Stimulated activated naive CD8-positive, alpha-beta T cell treated with anti-CD3 and anti-CD28 coated beads, Interleukin-15, amount 100 ng/mL, for 72 hours (primary cell): ENCODE measurements at places on chromosomes 1 and 21.

DNA sequence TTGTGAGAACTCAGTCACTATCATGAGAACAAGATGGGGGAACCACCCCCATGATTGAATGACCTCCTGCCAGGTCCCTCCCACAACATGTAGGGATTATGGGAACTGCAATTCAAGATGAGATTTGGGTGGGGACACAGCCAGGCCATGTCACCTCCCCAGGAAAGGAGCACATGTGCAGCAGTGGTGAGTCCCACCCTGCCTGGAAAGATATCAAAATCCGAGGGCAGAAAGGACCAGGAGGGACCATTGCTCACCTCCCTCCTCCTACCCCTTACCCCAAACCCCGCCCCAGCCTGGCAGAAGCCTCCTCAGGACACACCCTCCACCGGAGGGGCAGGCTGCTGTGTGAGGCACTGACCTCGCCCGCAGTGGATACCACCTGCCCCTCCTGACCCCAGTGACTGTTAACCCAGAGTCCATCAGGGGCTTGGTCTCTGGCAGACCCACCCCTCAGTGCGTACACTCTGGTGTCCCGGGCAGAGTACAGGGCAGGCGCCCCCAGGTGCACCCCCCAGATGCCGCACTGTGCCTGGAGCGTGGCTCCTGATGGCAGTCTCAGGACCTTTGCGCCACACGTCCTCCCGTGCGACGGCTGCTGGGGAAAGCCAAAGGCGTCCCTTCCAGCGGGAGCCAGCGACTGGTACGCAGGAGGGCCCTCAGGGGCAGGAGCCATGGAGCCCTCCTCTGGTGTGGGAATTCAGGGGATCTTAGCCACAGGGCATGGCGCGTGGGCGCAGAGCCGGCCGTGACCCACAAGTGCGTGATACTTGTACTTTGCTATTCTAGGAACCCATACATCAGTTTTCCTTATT lies 20.9 kb downstream of the PDXK start:
- no peak for DNase-seq

GRCh38 chr1:224127925-224128819 lies 14.3 kb downstream of the FBXO28 start:
- no peak for DNase-seq

GRCh38 chr1:228366062-228366865 lies 40.4 kb downstream of the TRIM11 start:
- no peak for DNase-seq

GRCh38 chr1:160707236-160708064 lies 4.2 kb downstream of the CD48 start:
- peak; percentile 37 for DNase-seq

DNA sequence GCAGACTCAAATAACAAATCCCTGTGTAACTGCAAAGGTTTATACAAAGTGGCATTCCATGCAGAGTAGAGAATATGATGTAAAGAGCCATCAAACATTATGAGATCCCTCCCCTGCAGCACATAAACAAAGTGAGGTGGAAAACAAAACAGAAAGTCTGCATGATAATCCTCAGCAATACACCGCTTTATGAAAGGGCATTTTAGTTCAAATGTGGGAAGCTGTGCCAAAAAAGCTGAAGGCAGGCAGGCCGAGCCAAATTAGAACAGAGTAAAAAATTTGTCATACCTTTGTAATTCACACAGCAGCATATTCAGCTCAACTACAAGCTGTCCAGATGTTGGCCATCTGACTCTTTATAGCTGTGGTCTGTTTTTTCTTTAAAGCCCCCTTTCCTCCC lies 113.5 kb downstream of the LHX9 start:
- no peak for DNase-seq

GRCh38 chr1:233025157-233025556 lies 74.7 kb downstream of the NTPCR start:
- DNase-seq = peak; percentile 14

GRCh38 chr21:33398361-33398760 lies 4.9 kb upstream of the IFNGR2 start:
- no peak for DNase-seq

DNA sequence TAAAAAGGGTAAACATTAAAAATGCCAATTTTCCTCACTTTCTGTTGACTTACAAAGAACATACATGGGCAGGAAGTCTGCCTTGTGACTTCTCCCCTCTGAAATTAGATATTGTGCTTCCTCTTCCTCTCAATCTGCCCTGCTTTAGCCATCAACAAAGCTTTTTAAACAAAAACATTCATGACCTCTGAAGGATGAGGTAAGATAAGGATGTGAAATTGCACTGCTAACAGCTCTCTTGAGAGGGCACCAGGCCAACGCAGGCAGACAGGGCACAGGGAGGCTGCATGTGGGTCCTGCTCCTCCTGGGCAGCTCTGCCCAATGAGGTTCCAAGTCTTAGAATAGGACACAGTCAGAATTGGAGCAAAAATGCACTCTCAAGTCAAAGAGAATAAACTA lies 62.1 kb downstream of the DEGS1 start:
- DNase-seq = no peak

DNA sequence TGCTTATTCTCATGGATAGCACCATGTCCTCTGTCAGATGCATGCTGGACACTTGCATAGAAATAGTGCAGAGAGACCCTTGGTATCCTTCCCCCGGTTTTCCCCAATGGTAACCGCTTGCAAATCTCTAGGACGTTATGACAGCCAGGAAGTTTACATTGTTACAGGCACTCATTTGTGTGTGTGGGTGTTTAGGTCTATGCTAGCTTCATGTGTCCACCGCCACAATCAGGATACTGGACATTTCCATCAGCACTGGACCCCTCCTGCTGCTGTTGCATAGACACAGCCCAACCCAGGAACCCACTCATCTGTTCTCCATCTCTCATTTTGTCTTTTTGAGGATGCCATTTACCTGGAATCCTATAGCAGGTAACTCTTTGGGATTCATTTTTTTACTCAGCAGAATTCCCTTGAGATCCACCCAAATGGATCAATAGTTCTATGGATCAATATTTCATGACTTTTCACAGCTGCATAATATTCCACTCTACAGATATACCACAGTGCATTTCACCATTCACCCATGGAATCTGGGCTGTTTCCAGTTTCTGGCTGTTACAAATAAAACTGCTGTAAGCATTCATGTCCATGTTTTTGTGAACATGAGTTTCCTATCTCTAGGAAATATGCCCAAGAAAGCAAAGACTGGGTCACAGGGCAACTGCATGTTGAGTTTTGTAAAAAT lies 6.6 kb upstream of the WNT9A start:
- DNase-seq = no peak

DNA sequence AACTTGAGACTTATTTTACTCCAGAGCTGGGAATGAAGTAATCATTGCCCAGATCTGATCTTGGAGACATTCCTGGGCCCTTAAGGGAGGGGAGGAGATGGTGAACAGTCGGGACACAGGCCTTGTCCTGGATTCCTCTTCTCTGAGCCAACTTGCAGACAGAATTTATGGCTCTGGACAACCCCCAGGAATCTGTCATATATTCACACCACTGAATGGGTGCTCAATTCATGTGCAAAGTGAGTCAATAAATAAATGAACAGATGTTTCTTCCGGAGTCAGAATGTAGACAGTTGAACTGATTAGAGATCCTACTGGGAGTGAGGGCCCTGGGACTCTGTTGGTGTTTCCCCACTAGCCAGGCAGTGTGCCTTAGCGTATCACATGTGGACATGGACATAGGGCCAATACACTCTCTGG lies 2.6 kb downstream of the TUFT1 start:
- no peak for DNase-seq

- DNase-seq = no peak
Measured at GRCh38 chr1:199163670-199164069, 524.8 kb downstream of the PTPRC start.

DNA sequence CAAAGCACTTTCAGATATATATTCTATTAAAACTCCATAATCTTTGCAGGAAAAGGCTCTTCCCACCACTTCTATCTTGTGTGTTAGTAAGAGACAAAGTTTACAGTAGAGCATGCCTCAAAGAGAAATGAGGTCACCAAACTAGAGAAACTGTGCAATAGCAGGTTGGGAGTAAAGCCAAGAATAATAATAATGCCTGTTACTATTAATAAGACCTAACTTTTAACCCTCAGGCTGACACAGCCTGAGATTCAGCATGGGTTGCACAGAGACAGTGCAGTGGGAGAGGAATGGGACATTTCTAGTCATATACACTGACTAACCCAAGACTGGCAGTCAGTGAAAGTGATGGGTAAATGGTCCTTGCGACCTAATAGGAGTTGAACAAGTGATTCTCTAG lies 320.2 kb upstream of the NFIA start:
- DNase-seq = no peak

DNA sequence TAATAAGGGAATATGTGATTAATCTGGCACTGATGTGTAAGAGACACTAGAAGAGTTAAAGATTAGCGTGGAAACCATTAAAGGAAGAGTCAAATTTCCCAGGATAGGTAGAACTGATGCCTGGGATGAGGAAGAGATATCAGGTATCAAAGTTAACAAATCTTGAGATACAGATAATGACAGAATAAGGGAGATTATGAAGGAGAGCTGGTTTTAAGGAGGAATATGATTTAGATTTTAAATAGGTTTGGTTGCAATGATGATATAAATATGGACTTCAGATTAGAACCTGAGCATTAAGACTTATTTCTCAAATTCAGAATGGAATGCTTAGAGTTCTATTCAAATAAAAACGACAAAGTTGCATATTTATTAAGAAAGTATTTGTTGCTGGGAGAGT lies 26.2 kb downstream of the MAGI3 start:
- no peak for DNase-seq
